ENCODE measurements at places on chromosomes 2 and 18.
A peak's percentile ranks its signal among the peaks of the same experiment; 100 is the strongest.

GRCh38 chr2:46852124-46852523 lies 63.5 kb downstream of the MCFD2 start:
- no peak for DNase-seq

DNA sequence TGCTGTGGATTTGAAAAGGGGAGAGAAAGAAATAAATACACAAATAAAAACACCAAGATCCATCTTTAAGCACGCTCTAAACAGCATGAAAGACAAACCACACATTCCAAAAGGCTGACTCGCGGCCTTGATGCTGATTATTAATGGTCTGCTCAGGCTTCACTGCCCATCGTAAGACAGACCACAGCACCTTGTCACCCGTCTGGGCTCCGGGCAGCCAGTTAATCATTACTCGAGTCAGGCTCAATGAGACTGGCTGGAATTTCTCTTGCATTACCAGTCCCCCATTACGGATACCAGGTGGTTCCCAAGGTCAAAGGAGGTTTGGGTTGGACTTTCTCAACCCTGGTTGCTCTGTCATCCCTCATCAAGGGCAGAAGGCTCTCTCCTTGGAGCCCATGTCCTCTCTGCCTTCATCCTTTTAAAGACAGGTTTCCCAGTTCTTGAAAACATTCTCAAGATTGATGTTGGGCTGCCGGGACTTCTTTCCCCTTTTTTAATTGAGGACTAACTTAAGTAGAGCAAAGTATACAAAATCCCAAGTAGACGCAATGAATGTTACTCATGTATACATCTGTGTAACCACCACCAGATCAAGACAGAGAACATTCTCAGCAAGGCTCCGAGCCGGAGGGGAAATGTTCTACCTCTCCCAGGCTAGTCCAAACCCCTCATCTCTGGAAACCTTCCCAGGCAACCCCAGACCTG lies 8.1 kb downstream of the SMAD7 start:
- no peak for DNase-seq

DNA sequence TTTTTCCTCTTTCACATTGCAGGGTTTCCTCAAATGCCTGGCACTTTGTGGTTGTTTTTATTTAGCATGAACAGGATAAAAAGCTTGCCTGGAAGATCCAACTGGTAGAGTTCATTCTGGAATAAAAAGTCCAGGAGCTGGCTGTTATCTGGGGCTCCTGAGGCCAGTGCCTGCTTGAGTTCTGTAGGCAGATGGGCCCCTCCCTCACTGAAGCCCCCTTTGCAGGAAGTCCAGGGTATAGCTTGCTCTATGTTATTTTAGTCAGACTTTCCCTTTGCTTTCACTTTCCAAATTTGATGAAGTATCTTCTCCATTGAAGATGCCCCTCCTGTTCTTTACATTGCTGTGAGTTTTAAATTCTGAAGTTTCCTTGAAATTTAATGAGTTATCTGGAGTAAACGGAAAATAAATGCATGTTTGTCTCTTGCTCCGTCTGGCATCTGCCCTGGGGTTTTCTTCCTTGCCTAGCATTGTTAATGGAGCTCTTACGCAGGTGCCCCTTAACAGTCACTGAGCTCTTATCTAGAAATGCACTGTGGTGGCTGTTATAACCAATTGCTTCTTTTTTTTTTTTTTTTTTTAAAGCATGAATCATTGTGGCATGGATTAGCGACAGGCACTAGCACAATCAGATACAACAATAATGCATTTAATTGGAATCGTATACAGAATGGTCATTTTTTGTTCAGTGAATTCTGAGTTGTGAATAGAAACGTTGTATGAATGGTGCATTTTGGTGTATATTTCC lies 27.0 kb upstream of the LPIN1 start:
- no peak for DNase-seq

- DNase-seq = no peak
Observed at GRCh38 chr2:31420936-31421335, 6.4 kb upstream of the XDH start.

DNA sequence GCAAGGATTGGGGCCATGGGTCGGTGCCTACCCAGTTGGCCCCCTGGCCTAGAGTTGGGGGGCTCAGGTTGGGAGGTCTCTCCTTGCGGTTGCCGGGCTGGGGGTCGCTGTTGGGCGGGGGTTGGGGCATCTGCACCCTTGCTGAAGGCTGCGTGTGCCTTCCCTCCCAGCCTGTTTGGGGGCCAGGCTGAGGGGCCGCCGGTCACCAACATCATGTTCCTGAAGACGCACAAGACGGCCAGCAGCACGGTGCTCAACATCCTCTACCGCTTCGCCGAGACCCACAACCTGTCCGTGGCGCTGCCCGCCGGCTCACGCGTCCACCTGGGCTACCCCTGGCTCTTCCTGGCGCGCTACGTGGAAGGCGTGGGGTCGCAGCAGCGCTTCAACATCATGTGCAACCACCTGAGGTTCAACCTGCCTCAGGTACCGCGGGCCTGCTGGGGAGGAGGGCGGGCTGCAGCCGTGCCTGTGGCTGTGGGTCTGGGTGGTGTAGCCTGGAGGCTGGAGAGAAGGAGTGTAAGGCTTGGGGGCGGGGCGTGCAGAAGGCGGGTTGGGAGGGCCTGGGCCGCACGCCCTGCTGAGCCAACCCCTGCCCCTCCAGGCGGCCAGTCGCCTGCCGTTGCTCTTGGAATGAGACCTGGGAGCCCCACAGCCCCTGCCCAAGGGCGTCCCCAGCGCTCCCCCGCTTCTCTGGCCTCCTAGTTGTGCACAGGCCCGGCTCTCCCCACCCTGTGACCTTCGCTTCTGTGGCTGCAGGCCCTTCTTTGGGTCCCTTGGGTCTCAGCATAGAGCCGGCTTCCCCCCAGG lies 7.2 kb upstream of the NEU4 start:
- no peak for DNase-seq

- peak; percentile 48 for DNase-seq
Observed at GRCh38 chr2:200306196-200306930, at the start of gene SPATS2L. Gene SPATS2L, plus strand, starts transcription at chr2:200306693. Its CDS starts 82,552 bp downstream, at chr2:200389245.

- DNase-seq = no peak
Observed at GRCh38 chr2:237258116-237258515, 155.8 kb downstream of the COL6A3 start.

GRCh38 chr2:180990794-180991193 lies 10.4 kb downstream of the UBE2E3 start:
- DNase-seq = no peak

DNA sequence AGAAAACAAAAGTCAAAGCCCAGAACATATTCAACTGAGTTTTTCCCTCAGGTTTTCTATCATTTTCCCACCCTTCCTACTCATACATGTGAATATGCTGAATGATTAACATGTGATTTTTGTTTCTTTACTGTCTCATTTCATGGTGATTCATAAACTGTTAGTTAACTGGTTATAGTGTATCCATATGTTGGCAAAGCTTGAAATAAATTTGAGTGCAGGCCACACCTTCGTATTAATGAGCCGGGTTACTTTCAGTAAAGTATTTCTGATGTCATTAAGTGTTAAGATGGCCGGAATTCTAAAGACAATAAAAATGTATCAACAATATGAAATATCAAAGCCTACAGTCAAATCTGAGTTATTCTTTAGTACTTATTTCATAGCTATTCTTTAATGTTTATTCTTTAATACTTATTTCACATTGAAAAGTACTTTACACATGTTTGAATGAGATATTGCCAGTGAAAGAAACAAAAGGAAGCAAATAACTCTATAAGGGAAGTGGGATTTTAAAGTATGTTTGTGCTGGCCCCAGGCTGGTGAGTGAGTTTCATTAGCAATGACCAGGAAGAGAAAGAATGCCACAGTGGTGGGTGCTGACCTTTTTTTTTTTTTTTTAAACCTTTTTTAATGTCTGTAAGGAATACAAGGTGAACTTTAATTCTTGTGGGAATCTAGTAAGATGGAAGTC lies 178.6 kb downstream of the NEDD4L start:
- DNase-seq = no peak

- no peak for DNase-seq
Observed at GRCh38 chr2:26585100-26585499, 56.1 kb downstream of the CIB4 start.

GRCh38 chr2:170467568-170468422 lies 247.3 kb upstream of the SP5 start:
- no peak for DNase-seq

DNA sequence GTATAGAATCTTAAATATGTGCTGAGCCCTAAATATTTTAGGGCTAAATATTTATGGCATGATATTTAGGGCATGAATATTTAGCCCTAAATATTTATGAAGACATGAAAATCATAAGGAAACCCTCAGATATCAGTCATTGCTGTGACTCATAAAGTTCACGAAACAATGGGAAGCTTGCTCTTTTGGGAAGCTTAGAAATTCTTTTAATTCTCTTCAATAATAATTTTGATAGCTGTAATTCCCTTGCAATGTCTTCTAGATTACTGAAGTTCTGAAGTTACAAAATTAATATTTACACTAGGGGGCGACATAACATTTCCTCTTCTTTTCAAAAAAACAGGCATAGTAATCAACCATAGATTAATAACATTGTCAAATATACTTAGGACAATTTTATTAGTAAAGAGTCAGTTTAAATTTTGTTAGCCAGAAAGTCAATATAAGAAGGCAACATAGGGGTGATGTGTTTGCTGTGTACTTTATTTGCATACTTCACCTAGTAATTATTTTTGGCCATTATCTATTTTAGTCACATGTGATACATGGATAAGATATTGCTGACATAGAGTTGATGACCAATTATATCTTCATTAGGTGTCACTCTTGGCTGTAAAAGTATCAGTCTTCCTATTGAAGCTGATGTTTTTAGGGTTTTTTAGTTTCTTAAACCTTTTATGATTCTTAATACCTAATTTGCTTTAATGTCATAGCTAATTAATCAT lies 13.2 kb downstream of the ZNF804A start:
- DNase-seq = no peak

GRCh38 chr2:147223119-147223518 lies 621.7 kb upstream of the ACVR2A start:
- DNase-seq = no peak

DNA sequence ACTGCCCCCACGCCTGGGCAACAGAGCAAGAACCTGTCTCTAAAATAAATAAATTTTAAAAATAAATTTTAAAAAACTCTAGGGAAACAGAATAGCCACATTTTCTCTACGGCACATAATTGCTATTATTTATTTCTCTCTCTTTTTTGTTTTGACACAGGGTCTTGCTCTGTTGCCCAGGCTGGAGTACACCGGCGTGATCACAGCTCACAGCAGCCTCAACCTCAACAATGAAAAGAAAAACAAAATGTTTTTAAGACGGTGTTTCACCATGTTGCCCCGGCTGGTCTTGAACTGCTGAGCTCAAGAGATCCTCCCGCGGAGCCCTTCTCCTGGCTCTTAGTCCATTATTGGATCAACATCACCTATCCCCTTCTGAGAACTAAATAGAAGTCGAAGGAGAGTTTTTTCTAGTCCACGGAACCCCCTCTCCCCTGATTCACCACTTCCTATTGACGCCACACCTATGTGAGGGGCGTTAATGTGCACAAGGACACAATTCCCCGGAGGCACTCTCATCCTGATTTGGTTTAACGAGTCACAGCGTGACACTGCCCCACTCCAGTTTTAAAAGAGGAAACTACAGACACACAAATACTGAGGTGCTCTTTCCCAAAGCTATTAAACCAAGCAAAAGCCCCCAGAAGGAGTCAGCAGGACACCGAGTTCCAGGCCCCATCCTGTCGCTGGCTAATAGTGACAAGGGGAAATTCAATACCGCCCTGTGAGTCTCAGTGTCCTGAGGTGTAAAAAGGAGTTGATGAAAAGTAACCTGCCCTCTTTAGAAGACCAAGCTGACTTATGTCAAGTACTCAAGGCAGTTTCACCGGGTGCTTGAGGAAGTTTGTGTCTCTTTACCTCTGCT lies 1.1 kb downstream of the NPC1 start:
- DNase-seq = no peak

DNA sequence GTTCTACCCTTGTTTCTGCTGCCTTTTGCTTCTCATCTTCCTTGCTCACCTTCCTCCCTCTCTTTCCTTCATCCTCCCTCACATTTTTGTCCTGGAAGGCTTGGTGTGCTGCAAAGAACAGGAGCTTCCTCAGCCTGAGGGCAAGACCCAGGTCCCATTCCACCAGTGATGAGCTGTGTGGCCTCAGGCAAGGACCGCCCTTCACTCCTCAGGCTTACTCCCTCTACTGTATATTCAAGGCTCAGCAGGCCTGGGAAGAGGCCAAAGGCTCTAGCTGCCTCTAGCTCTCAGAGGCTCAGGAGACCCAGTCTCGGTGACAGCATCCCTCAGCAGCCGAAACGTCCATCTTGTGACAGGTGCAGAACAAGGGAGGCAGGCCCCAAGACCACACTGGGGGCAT lies 97.5 kb downstream of the MRO start:
- no peak for DNase-seq

DNA sequence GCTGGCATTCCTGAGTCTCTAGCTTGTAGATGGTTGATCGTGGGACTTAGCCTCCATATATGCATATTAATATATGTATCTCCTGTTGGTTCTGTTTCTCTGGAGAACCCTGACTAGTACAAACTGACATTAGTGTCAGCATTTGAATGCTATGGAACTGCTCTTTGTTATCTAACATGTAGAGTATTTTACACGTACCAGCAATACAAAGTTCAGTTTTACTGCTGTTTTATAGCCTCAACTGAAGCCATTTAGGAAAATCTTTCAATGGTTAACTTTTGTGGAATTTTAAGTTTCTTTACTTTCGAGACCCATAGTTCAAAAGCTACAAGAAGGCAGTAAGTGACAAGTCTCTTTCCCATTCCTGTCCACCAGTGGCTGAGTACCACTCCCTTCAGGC lies 418.4 kb downstream of the NUP35 start:
- no peak for DNase-seq

- no peak for DNase-seq
Observed at GRCh38 chr18:54327818-54328217, 29.8 kb downstream of the STARD6 start.

DNA sequence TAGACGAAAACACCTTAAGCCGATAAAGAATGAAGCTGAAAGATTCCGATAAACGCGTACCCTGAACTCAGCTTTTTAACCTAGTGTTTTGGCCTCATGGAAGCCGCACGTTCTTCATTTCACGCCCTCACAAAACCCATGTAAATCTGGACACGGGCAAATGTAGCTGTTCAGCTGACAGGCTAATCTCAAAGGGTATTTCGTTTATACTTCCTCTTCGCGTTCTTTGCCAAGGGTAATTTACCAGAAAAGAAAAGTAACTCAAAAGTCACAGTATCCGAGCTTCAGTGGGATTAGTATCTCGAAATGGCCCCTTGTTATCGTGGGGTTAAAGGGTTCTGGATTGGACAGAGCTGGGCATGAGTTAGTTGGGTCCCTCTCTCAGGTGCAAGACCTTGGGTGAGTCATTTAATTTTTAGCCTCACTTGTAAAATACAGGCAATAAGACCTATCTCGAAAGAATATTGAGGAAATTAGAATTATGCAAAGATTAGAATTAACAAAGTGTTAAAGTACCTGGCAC lies 22.0 kb upstream of the STPG4 start:
- DNase-seq = no peak

GRCh38 chr2:234425639-234426603 lies 71.0 kb downstream of the ARL4C start:
- peak; percentile 80 for DNase-seq

All from activated T-helper 2 cell treated with anti-CD3 and anti-CD28 coated beads, Interferon-gamma antibody, Interleukin-2, Interleukin-4, amounts not matched to agents 10 μg/mL and 5 μg/mL and 100 μg/mL, durations not matched to agents 14 hours and 24 hours and 36 hours (primary cell).